ENCODE measurements at places on chromosomes 7 and 10.

DNA sequence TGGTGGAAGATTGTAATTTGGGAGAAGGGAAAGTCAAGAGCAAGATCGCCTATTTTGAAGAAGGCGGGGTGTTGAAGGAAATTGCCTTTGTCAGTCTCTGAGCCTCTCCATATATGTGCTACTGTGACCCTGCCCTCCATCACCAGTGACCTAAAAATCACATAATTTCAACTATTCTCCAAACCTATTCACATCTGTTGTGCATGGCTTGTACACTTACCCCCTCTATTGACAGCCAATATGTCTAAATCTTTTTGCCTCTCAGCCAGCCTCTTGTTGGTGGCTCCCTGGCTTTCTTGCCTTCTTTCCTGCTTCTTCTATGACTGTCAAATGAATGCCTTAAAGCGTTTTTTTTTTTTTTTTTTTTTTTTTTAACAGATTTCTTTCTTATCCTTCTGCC, 295.6 kb downstream of the AUTS2 start:
- DNase-seq = no peak

DNA sequence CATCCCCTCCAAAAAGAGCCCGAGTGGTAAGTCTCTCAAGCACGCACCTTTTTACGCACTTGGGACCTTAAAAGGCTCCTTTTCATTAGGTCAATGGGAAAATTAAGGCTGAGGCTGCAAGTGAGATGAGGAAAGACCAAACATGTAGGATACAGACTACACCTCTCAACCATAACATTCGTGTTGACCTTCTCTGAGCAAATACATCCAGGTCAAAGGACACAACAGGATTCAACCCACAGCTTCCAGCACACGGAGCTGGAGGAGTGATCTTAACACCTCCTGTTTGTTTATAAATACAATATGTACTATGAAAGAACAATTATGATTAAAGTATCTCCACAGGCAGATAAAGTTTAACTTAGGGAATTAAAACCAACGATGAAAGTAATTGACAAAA, 9.7 kb downstream of the SFMBT2 start:
- DNase-seq = no peak

- DNase-seq = no peak
Observed at GRCh38 chr7:25949736-25950487, 202.1 kb upstream of the NFE2L3 start.

DNA sequence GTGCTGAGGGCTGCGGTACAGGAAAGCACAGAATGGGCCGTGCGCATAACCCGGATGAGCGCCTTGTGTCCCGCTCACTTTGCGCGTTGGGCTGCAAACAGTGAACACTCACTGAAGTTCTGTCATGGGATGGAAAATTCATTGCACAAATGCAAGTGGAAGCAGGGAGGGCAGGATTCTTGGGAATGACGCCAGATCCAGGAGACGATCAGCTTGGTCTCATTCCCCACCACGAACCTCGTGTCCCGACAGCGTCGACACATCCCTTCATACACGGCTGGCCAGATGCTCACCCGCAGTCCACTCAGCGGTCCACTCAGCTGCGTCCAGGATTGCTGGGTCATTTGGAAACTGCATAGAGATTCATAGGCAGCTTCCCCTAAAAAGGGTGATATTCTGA, 607.1 kb downstream of the SDK1 start:
- DNase-seq = no peak

GRCh38 chr7:131400681-131401176, 73.1 kb downstream of the MKLN1 start:
- no peak for DNase-seq
